ENCODE measurements at places on chromosomes 4 and X. TPM values are rescaled to one million over a fixed set of nuclear protein-coding genes. Genes with fewer than 3 reads are reported as not detected.

GAGE2A gene
- not detected for total RNA-seq

SUPT20HL1 gene
- total RNA-seq: 0.07 TPM

FRYL gene
- total RNA-seq: 47.0 TPM

MAGEA10 gene
- total RNA-seq: not detected

CFP gene
- 0.07 TPM for total RNA-seq

Measured in smooth muscle cell of the pulmonary artery (primary cell).